Large intestine (tissue), 12 donors: ENCODE measurements at places on chromosomes 4 and X.

GRCh38 chr4:121182296-121182695, 18.2 kb upstream of the TNIP3 start:
- peak; percentile 25 for DNase-seq

DNA sequence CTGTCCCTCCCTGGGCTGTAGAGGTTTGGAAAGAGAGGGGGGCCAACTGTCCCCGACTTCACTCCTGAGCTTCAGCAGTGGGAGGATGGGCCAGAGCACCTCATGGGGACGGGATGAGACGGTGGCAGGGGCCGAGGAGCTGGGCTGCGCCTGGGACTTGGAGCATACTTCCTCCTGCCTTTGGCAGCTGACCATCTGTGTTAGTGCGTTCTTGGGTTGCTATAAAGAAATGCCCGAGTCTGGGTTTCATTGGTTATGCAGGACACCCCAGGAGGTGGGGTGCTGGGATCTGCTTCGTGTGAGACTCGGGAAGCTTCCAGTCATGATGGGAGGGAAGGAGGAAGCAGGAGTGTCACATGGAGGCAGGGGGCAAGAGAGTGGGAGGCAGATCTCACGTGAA, 7.4 kb downstream of the PSAPL1 start:
- DNase-seq: no peak

GRCh38 chr4:30746735-30747134, 26.6 kb downstream of the PCDH7 start:
- DNase-seq: no peak

DNA sequence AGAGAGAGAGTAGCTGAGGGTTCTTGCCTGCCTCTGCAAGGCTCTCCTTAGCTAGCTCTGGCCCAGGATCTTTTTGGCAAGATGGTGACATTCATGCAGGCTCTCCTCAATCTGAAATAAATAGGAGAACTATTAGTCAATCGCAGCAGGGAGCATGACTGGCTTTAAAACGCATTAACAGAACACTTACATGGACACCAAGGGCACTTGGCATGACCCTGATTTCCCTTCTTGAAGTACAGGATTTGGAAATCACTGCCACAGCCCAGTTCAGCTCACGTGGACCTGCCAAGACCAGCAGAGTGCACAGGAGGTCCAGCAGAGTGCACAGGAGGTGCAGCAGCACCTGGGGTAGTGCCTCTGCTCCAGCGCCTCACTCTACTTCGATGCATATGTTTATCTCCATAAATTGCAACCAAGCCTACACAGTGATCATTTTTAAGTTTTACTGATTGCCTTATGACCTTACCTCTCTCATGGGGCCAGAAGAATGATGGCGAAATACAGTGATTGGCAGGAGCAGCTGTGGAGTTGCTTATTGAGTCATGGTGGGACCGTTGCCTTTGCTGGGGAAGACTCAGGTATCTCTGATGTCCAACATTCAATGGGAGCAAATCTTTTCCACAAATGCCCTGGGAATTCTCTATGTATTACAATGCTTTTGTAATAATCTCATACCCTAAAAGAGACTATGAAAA, 122.4 kb downstream of the SYNPO2 start:
- DNase-seq: no peak

- no peak for DNase-seq
These were observed 144.7 kb upstream of the HHIP start for GRCh38 chr4:144501231-144501780.

DNA sequence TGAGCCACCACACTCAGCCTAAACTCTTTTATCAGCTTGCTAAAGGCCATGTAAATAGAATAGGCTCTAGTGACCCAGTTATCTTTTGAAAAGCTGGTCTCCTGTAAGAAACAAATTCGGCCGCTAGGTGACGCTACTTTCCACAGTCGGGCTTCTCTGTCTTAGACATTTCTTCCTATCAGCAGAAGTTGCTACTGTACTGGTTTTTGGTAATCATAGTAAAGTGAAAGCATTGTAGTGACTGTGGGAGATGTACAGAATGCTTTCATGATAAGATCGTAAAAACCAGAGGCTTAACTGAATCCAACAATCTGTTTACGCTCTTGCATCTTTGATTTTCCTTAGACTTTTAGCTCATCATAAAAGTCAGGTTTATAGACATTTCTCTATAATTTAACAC, 82.6 kb downstream of the GK start:
- peak; percentile 25 for DNase-seq

- DNase-seq: peak; percentile 54
These were observed 14.7 kb upstream of the PDE6B start for GRCh38 chr4:610411-611261.

DNA sequence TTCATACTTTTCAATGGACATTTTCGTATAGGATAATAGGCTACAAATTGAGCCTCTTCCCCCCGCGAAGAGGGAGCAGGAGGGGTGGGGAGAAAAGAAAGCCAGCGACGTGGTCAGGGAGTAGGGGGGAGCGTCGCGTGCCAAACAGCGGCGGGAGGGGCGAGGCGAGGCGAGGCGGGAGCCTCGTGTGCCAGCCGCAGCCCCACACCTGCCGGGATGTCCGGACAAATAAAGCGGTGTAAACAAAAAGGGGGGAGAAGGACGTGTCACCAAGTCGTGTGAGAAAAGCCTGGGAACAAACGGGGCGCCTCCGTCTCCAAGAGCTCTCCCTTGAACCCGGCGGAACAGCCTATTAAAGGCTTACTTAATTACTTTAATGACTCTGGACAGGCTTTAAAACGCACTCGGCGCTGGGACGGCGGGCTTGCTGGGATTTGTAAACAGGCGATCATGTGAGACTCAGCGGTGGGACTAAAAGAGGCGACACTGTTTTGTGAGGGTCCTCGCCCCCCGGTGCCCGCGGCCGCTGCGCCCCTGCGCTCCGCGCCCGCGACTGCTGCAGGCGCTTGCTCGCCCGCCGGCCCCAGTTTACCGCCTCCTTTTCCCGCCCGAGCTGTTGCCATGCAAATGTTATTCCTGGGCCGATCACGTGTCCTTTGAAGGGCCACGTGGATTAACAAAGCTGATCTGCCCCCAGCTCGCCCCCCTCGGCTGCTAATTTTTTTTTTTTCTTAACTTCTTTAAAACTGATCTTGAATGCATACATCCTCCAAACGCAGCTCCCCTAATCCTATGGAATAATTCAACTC, at the start of gene HELT:
HELT (plus strand) TSS at position 527 of the 809 bp plus-strand sequence. CDS start 439 bp downstream, outside the sequence.
- DNase-seq: no peak
